ENCODE measurements at places on chromosomes 2 and 18.

- no peak for DNase-seq
Observed at GRCh38 chr2:186093174-186093573, 354.6 kb downstream of the FSIP2 start.

- no peak for DNase-seq
Observed at GRCh38 chr2:20476950-20477349, 30.1 kb downstream of the RHOB start.

- DNase-seq = no peak
Observed at GRCh38 chr2:215843579-215843978, 169.8 kb downstream of the MREG start.

GRCh38 chr2:24174851-24175277 is at the start of gene FAM228A:
TSS of gene FAM228A (plus strand) at chr2:24175053. CDS start at chr2:24175481, 428 bp downstream.
- no peak for DNase-seq

DNA sequence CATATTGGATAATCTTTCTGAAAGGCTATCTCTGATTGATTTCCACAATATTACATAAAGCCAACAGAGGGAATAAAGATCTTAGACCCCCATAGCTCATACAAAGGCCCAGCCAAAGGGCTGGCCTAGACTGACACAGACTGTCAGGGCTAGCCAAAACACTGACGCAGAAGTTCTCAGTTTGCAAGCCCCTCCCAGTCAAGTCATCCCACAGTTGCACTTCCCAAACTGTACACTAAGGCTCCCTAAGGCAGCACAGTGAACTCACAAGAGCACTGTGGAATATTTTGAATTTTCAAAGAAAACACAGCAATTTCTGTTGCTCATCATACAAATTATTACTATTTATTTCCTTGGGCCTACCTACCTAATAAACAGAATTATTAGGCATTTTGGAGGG is 244.9 kb downstream of the SP3 start:
- no peak for DNase-seq

GRCh38 chr18:62368100-62368499 is 43.0 kb downstream of the TNFRSF11A start:
- DNase-seq = no peak

- DNase-seq = no peak
Observed at GRCh38 chr18:55833543-55833942, 245.6 kb upstream of the TCF4 start.

- no peak for DNase-seq
Observed at GRCh38 chr2:175048275-175048674, 43.1 kb upstream of the CHN1 start.

- no peak for DNase-seq
Observed at GRCh38 chr2:120892967-120893667, 157.4 kb downstream of the GLI2 start.

DNA sequence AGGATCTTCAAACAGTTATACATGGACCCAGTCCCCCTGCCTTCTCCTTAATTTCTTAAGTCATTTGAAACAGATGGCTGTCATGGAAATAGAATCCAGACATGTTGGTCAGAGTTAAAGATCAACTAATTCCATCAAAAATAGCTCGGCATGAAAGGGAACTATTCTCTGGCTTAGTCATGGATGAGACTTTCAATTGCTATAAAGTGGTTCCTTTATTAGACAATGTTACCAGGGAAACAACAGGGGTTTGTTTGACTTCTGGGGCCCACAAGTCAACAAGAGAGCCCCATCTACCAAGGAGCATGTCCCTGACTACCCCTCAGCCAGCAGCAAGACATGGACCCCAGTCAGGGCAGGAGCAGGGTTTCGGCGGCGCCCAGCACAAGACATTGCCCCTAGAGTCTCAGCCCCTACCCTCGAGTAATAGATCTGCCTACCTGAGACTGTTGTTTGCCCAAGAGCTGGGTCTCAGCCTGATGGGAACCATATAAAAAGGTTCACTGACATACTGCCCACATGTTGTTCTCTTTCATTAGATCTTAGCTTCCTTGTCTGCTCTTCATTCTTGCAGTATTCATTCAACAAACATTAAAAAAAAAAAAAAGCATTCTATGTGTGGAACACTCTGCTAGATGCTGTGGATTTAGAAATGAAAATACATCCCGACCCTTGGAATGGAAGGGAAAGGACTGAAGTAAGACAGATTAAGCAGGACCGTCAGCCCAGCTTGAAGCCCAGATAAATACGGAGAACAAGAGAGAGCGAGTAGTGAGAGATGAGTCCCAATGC is 4.6 kb downstream of the TTR start:
- no peak for DNase-seq

DNA sequence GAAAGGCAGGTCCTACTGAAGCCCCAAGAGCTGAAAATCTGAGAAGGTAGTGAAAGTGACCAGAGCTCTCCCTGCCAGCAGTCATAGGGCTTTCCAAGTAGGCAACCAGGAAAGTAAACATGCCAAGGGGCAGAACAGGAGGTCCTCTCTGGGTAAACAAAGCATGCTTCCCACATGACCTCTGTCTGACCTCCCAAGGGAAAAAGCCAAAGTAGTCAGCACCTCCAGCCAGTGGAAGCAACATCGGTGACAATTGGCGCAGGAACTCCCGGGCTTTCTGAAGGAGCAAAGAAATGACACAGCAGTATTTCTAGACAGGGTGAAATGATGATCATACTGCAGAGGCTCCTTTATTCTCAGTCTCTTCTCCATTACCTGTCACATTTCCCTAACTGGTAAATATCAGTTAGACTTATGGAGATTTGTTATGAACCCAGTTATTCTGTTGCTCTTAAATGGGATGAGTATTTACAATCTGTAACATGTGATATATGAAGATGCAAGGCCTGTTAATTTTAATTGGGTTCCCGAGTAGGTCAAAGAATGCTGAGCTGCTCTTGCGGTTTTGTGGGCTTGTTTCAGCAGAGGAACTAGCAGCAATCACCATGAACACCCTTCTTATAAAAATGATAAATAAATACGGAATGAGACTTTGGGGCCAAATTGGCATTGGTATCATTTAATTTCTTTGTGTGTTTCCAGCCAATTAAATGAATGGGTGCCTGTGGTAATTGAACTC is 321.0 kb downstream of the RND3 start:
- no peak for DNase-seq

DNA sequence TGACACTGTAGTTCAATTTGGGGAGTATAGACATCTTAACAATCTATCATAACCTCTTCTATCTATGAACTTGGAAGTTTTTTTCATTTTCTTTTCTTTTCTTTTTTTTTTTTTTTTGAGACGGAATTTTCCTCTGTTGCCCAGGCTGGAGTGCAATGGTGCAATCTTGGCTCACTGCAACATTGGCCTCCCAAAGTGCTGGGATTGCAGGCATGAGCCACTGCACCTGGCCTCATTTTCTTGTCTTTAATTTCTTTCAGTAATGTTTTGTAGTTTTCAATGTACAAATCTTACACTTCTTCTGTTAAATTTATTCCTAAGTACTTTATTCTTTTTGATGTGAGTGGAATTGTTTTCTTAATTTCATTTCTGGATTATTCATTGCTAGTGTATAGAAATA is 14.6 kb downstream of the ASAP2 start:
- no peak for DNase-seq

DNA sequence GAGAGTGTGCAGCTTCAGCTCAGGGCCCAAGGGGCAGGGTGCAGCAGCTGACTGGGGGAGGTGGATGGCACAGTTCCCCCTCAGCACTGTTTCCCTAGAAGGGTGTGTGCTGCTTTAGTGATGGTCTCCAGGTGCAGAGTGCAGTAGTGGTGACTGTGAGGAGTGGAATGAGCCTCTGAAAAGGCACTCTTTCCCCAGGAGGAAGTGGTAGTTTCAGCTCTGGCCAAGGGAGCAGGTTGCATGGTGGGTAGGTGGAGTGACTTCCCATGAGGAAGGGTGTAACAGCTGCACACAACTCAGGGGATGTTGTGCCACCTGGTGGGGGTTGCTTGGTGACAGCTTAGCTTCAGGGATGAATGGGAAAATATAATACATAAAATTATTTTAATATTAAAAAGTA is 251.5 kb upstream of the NXPH2 start:
- no peak for DNase-seq

DNA sequence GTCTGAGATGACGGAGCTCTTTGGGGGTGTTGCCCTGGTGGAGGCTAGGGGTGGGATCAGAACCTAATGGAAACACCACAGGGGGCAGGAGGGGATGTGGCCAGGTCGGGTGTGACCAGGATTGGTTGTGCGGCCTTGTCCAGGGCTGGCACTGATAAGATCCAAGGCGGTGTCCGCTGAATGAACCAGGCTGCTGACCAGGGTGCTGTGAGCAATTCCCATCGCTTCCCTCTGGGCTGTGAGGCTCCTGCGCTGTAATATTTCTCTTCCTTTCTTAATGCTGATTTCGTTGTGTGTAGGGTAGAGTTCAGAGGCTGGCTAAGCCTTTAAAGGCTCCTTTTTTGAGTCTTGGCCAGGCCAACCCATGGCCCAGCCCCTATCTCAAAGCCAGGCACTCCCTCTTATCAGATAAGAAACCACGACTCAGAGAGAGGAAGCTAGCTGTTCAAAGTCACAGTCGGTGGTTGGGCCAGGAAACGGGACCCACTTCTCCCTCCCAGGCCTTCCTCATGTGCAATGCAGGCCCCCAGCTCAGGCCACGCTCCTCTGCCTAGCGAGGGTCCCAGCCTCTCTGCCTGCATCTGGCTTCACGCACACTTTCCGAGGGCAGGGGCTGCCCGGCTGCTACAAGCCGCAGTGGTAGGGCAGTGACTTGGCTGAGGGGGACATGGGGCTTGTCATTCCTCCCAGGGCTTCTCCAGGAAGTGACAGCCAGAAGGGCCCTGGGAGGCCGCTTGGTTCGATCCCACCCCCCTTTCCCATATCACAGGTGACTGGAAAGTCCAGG is 26.0 kb upstream of the FOSL2 start:
- DNase-seq = peak; percentile 70

GRCh38 chr18:27045342-27045741 is 139.8 kb downstream of the CHST9 start:
- no peak for DNase-seq

- DNase-seq = no peak
Observed at GRCh38 chr2:18167871-18168270, 289.4 kb downstream of the KCNS3 start.

DNA sequence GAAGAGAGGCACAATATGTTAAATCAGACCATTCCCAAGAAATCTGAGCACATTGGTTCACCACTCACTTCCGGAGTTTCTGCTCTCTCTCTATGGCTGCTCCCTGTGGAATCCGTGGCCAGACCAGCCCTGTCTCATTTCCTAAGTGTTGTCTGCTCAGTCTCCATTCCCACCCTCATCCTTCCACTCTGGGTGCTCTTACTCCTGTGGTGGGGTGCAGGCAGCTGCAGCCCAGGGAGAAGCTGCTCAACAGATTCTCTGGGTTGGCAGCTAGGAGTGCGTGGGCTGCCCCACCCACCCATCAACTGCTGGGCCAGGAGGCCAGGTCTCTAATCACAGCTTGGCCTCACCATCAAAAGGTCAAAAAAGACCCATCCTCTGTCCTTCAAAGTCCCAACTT is 98.3 kb downstream of the ARL4C start:
- no peak for DNase-seq

GRCh38 chr18:48459016-48459415 is 49.8 kb upstream of the ZBTB7C start:
- DNase-seq = no peak

GRCh38 chr2:119782308-119783027 is 22.7 kb downstream of the PTPN4 start:
- no peak for DNase-seq

DNA sequence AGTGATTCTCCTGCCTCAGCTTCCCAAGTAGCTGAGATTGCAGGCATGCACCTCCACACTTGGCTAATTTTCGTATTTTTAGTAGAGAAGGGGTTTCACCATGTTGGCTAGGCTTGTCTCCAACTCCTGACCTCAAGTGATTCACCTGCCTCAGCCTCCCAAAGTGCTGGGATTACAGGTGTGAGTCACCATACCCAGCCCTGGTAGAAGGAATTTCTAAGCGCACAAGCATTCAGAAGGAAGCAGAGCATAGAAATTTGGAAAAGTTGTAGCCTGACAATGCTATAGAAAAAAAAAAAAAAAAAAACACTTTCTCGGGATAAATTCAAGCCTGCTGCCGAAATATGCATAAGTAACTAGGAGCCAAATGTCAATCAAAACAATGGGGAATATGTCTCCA is 249.4 kb downstream of the GRB14 start:
- no peak for DNase-seq

DNA sequence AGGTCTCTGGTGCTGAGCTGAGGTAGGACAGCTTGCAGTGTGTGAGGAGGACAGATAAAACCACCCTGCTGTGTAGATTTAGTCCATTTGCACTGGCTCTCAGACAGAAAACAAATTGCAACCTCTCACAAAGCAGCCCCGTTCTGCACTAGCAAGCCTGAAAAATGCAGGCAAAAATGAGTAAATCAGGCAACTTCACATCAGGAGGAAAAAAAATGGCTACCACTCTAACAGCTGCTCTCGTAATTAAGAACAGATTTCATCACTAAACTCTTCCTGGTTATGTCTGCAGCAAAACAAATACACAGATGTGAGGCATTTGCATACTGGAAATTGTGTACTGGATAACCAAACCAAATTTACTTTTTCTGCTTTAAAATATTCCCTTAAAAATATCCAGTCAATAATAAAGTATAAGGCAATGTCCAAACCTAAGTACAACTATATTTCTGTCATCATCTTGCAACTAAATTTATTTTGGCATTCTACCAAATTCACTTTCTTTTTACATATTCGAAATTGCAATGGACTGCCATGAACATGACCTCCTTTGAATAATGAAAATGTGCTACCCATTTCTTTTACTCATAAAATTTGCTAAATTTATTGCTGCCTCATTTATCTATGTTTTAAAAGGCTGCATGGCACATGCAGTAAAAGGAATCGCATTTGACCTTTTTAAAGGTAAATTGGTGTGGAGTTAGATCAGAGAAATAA is 157.4 kb downstream of the AFF3 start:
- DNase-seq = no peak

GRCh38 chr18:77208964-77209363 is 40.7 kb upstream of the GALR1 start:
- peak; percentile 37 for DNase-seq

DNA sequence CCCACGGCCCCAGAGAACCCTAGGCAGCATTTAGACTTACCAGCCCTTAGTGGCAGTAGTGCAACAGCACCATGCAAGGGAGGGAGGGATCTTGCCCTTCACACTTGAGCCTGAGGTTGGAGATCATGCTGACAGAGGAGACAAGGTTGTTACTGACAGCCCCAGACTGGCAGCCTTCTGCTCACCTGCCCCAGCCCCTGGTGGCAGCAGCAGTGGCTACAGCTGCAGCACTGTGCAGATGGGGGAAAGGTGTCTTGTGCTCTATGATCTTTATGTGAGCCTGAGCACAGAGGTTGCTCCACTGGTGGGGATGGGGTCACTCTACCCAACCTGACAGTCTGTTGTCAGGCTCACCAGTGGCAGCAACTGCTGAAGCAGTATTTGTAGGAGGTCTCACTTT is 501.2 kb upstream of the LRRTM4 start:
- DNase-seq = no peak

DNA sequence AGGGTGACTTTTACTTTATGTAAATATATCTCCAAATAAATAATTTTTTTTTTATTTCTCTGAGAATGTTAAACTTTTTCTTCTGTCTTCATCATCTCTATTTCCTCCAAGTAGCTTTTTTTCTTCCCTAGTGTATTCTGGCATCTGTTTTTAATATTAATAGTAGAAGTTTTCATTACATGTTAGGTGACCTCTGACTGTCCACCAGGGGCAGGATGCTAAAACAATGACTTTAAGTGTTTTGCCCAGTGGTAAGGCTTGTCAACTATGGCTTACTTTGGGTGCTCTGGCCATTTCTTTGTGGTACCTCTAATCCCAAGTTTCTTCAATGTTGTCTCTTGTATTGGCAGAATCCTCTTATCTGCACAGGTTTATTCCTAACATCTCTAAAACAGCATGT is 127.1 kb downstream of the SRBD1 start:
- no peak for DNase-seq

GRCh38 chr2:120986898-120987650 is 251.4 kb downstream of the GLI2 start:
- DNase-seq = no peak

GRCh38 chr2:9745153-9745899 is 97.9 kb upstream of the TAF1B start:
- DNase-seq = no peak

All from CD4-positive, alpha-beta T cell treated with Interleukin-15 for 1 hour (primary cell).